Right atrium auricular region (tissue), 2 donors: ENCODE measurements at places on chromosomes 6 and 20.

- DNase-seq: no peak
Measured at GRCh38 chr20:37901240-37901639, 1.7 kb upstream of the VSTM2L start.

DNA sequence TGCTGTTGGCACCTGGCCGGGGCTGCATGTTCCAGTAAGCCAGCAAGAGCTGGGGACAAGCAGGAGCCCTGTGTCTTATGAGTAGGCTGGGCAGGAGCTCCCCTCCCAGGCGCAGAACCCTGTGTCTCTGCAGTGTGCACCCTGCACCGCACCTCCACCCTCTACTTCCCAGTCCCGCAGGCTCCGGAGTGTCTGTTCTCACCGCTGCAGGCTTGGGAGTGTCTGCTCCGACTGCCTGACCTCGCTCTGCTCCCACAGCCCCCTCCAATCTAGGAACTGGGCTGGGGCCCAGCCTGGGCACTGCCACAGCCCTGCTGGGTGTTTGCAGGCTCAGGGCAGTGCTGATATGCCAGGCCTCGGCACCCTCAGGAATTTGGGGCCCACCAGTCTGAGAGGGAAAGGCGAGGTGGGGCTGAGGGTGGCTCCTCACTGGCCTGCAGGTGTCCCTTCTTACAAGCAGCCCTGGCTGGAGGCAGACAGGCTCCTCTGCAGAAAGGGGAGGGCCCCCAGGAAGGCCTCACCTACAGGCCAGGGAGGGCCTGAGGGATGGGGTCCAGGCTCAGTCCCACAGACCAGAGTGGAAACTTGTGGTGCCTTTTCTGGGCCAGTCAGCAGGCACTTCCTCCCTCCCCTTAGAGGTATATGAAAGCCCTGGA lies 871.6 kb upstream of the GJE1 start:
- no peak for DNase-seq

DNA sequence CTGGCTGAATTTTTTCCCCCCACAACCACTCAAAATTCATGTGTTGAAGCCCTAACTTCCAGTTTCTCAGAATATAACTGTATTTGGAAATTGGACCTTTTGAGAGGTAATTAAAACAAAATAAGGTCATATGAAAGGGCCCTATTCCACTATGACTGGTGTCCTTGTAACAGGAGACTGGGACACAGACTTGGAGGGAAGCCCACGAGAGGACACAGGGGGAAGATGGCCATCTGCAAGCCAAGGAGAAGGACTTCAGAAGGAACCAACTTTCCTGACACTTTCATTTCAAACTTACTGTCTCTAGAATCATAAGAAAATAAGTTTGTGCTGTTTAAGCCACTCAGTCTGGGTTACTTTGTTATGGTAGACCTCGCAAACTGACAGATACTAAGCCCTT lies 134.6 kb downstream of the ATXN1 start:
- no peak for DNase-seq

DNA sequence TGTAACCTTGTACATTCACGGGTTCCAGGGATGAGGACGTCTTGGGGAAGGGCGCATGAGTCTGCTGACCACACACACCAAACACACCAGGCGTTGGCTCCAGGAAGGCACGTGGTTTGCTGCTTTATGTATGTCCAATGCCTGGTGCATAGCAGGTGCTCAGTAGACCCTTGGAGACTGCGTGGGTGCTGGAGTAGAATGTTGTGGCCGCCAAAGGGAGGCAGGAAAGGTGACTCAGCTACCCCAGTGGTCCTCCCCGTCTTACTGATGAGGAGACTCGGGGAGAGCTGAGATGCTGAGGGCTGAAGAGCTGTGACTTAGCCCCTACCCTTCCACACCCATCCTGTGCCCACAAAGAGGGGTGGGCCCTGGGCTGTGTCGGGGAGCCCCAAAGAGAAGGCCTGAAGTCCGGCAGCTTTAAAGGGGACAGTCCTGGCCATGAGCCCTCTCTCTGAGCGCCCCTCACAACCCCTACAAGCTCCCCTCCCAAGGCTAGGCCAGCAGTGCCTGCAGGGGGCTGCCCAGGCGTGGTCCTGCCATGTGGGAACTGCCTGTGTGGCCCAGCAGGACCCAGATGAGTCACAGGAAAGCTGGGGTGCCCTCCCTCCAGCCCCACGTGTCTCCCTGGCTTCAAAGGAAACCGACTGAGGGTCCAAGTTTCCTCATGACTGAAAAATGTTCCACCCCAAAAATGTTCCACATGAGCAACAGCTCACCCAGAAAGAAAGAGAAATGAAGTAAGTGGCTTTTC lies 28.0 kb upstream of the PTGIS start:
- peak; percentile 68 for DNase-seq

DNA sequence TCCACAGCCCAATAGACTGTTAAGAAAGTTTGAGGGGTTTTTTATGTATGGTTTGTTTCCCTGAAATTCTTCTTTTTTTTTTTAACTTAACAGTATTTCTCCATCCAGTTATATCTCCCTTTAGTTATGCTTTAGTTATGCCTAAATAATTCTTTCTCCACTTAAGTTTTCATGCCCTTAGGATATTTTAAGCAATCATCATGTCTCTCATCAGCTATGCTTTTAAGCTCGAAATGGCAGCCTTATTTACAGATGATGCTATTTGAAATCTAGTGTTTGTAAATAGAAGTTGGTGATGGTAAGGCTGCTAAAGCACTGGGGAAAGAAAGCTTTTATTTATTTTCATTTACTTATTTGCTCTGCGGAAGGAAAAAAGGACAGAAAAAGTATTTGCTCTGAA lies 439.3 kb downstream of the TFAP2B start:
- DNase-seq: no peak

DNA sequence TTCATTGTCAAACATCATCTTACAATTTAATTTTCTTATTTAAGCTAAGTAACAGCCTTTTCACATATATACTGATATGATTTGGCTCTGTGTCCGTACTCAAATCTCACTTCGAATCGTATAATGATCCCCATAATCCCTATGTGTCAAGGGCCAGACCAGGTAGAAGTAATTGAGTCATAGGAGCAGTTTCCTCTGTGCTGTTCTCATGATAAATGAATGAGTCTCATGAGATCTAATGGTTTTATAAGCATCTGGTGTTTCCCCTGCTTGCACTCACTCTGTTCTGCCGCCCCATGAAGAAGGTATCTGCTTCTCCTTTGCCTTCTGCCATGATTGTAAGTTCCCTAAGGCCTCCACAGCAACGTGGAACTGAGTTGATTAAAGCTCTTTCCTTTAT lies 25.1 kb upstream of the CMTR1 start:
- no peak for DNase-seq

DNA sequence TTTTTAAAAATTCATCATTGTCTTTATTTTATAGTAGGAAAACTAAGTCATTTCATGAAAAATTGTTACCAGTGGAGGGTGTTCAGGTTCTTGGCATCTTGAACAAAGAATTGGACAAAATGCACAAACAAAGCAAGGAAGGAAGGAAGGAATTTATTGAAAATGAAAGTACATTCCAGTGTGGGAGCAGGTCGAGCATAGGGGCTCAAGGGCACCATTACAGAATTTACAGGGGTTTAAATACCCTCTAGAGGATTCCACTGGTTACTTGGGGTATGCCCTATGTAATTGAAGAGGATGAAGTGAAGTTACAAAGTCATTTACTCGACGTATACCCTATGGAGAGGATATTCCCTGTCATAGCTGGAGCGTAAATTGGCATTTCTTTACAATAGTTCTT lies 37.4 kb upstream of the HDAC2 start:
- no peak for DNase-seq

DNA sequence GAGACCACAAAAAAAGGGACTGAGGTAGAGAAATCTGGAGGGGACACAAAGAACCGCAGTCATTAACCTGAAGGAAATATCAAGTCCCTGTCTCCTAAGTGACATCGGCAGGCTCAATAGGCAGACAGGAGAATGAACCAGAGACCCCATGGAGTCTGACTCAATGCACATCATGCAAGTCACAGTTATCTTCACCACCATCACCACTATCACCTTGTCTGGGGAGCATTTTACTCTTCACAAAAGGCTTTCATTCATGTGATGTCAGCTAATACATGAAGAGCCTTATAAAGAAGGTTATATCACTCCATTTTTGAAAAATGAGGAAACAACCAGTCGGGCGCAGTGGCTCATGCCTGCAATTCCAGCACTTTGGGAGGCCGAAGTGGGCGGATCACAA lies 4.4 kb downstream of the TAP1 start:
- DNase-seq: no peak

- no peak for DNase-seq
Measured at GRCh38 chr6:41638935-41639808, 904 bp downstream of the MDFI start.

DNA sequence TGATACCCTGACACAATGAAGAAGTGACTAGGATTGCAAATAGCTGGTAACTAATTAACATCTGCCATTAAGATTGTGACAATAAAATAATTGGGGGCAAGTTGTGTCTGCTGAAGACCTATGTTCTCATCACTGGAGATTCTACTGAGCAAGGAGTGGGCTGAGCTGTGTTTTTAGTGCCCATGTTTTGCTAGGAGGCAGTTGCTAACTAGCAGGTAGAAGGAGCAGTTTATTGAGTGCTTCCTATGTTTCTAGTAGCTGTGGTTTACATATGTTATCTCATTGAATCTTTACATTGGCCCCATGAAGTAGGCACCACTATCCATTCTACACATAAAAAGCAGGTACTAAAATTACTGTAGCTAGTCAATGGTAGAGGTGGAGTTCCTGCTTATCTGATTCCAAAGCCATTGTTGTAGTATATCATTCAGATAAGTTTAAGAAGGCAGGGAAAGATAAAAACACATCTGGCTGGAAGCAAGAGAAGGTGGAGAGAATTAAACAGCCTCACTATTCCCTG lies 2.8 kb upstream of the MEP1A start:
- no peak for DNase-seq

- no peak for DNase-seq
Measured at GRCh38 chr6:160315310-160315709, 32.9 kb upstream of the SLC22A3 start.

DNA sequence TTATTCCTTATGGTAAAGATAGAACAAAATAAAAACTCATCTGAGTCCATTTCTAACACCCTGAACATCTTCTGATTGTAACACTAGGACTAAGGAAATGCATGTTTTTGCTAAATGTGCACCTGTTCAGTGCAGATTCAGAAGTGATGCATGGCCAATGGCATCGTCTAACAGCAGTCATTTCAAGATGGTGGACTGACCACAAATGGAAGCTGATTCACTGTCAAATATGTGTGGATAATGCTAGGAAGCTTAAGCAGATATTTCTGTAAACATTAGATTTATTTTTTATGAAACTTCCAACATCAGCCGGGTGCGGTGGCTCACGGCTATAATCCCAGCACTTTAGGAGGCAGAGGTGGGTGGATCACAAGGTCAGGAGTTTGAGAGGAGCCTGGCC lies 394.8 kb downstream of the SAMD5 start:
- DNase-seq: no peak

GRCh38 chr6:164216368-164216767 lies 801.9 kb downstream of the QKI start:
- no peak for DNase-seq

DNA sequence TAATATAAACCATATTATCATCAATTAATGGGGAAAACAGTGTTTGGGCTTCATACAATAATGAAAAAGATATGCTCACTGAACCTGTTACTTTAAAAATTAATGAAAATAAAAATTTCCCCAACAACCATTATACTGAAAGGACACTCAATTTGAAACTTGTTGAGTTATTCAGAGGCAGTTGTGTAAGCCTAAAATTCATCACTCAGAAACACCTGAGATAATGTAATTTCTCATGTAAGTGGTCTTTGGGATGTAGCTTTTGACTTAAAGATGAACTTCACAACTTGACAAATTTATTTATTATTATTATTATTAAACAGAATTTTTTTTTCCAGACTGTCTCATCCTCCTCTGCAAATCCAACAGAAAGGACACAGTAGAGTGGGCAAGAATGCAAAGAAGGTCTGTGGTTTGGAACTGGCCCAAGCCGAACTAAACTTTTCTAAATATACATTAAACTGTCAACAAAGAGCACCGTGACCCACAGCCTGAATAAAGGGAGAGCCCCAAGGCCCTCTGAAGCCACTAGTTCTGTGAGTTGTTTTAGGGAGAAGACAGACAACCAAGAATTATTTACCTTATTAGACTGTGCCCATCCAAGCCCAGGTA lies 32.2 kb upstream of the HEY2 start:
- DNase-seq: no peak

GRCh38 chr6:121771937-121772720 lies 336.7 kb downstream of the GJA1 start:
- no peak for DNase-seq

DNA sequence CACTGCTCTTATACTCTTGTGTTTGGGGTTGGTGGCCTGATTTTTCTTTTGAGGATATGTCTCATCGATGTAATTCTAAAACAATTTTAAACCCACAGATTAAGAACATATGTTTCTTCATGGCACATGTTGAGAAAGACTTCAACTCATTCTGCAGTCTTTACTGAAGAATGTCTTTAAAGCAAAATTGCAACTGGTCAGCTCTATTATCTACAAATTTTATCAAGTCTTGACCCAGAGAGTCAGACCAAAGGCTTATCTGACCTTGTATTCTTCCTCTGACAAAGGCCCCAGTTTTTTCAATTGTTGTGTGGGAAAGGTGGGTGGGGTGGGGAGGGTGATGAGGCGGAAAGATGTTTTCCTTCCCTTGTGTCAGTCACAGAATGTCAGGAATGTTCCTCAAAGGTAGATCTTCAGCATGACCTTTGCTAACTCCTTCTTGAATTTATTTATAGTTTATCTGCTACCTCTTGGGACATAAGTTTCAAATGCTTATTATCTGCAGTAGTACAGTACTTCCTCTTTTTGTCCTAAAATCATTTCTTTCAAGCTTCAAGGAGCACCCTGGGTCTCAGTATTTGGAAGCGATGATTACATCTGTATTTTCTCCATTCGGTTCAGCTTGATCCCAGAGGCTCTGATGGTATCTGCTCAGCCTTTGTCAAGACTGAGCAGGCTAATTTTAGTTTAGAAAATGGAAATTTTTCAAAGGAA lies 63.2 kb upstream of the TIAM2 start:
- DNase-seq: no peak
